Stimulated activated CD8-positive, alpha-beta memory T cell treated with anti-CD3 and anti-CD28 coated beads, Interleukin-4, amount 100 ng/mL, for 4 hours (primary cell): ENCODE measurements at places on chromosomes 1 and 21.

GRCh38 chr1:59018446-59018845, 234.6 kb upstream of the JUN start:
- no peak for DNase-seq

DNA sequence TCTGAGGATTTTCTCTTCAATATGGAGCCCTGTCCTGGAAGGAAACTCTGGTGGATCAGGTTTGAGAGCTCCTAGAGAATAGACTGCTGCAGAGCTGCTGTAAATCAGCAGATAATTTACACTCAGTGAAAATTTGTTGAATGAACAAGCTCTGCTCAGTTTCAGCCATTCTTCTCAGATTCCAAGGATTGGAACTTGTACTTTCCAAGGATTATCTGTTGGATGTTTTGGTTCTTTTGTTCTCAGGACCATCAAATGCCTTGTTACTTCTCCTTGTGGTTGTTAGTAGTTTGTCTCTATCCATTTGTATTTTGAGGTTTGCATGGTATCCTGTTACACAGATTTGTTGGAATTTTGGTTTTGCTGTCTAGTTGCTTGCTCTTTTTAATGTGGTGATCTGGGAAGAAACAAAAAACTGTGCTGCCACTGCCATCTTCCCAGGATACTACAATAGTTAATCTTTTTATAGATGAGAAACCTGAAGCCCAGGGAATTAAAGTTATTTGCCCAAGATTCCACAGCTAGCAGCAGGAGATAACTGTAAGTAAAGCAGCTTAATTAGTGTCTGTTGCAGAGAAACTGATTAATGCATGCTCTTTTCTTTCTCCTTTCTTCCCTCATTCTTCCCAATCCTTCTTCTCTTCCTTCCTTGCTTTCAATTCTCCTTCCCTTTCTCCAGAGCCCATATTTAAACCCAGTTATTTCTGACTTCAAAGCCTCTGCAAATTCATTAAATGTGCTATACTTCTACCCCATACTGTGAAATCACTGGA, 21.7 kb upstream of the KIFAP3 start:
- DNase-seq: no peak

DNA sequence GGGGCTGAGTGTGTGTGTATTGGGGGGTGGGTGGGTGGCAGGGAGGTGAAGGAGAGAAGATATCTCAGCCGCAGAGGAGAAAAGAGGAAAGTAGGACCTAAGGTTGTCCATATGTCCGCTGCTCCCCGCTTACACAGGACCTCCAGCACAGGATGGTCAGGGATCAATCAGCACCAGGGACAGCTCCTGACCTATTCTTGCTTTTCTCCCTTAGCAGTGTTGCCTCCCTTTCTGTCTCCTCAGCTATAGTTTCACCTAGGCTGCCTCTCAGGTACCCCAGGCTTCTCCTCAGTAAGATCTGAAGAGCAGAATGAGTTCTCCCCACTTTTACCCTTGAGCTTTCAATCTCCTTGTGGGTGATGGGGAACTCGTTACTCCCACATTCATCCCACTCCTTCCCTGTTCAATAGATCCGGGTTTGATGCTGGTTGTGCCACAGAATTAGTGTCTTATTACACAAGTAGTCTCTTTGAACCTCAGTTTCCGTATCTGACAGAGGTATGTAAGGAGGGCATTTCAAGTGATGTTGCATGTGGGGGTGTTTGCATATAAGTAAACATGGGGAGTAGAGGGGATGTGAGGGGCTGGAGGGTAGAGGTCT, 1.4 kb upstream of the DPH2 start:
- no peak for DNase-seq

GRCh38 chr1:205570796-205571537, 60.8 kb downstream of the ELK4 start:
- no peak for DNase-seq

DNA sequence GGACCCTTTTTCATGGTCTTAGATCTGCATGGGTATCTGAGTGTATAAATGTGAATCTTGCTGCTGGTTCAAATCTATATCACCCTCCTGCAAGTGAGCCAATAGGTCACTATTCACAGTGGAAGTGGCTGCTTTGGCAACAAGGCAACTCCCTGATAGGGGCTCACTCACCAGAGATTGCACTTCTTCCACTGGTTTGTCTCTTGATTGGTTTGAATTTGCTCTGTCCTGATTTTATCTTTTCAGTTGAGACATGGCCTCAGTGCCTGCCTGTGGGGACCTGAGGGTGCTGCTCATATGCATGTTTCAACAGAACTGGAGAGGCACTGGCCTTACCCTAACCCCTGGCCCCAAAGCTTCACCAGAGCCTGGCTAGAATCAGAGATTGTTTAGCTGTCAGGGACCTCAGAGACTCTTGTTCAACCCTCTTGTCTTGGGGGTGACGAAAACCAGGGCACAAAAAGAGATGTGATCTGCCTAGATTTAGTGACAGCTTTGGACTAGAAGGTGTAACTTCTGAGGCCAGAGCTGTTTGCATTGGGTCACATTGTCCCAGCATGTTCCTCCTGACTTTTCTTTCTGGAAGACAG, 16.9 kb downstream of the AVPR1B start:
- no peak for DNase-seq

DNA sequence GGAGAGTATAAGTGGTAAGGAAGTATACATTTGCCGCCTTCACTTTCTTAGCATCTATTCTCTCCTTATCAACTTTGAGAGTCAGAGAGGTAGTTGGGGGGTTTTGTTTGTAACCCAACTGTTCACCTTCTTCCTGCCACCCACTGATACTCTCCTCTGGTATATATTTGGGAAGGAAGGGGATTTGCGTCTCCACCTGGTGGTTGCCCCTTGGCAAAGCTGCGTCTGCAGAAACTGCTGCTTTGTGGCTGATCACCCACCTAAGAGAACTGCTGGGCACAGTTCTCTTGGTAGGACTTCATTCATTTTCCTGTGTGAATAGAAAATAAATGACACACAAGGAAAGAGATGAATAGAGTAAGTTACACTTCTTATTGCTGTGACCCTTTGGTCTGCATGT, 87.0 kb downstream of the SYT14 start:
- DNase-seq: no peak

GRCh38 chr1:218557731-218558130, 212.6 kb downstream of the TGFB2 start:
- no peak for DNase-seq

GRCh38 chr1:3564921-3565831, 46.1 kb downstream of the MEGF6 start:
- no peak for DNase-seq

DNA sequence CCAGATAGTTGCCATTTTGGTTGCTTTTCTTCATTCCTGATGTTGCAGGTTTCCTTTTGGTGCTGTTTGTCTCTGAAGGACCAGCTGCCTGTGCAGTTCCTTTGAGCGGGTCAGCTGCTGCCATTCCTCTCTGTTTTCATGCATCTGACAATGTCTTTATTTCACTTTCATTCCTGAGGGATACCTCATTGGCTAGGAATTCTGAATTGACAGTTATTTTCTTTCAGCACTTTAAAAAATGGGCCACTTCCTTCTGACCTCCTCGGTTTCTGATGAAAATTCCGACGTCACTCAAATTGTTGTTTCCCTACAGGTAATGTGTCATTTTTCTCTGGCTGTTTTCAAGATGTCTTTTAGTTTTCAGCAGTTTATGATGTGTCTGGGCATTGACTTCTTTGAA, 24.8 kb downstream of the CCSAP start:
- no peak for DNase-seq

- DNase-seq: no peak
Observed at GRCh38 chr1:226455843-226456242, 48.0 kb upstream of the PARP1 start.

GRCh38 chr1:109254621-109255096, 5.3 kb downstream of the CELSR2 start:
- no peak for DNase-seq

- DNase-seq: no peak
Observed at GRCh38 chr1:22751124-22751531, 40.5 kb downstream of the EPHB2 start.

- no peak for DNase-seq
Observed at GRCh38 chr1:164716992-164717703, 158.2 kb downstream of the PBX1 start.

- DNase-seq: no peak
Observed at GRCh38 chr1:201880928-201881571, 7.6 kb upstream of the SHISA4 start.

DNA sequence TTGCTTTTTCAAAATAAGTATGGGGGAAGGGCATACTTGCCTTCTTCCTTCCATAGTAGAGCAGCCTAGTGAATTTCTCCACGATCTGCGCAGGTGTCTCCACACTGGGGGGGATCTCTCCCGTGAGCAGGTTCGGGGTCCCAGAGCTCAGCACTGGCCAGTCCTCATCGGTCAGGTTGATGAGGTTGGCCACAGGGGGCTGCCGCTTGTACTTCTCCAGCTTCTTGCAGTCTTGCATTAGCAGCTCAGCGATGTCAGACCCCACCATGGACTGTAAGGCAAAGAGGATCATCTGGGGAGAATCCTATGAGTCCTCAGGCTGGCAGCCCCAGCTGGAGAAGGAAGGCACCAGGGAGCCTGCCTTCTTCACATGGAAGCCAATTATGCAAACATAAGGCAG, 11.8 kb downstream of the SEC16B start:
- DNase-seq: no peak

- peak; percentile 8 for DNase-seq
Observed at GRCh38 chr1:109089242-109090015, 1.1 kb upstream of the TMEM167B start.

DNA sequence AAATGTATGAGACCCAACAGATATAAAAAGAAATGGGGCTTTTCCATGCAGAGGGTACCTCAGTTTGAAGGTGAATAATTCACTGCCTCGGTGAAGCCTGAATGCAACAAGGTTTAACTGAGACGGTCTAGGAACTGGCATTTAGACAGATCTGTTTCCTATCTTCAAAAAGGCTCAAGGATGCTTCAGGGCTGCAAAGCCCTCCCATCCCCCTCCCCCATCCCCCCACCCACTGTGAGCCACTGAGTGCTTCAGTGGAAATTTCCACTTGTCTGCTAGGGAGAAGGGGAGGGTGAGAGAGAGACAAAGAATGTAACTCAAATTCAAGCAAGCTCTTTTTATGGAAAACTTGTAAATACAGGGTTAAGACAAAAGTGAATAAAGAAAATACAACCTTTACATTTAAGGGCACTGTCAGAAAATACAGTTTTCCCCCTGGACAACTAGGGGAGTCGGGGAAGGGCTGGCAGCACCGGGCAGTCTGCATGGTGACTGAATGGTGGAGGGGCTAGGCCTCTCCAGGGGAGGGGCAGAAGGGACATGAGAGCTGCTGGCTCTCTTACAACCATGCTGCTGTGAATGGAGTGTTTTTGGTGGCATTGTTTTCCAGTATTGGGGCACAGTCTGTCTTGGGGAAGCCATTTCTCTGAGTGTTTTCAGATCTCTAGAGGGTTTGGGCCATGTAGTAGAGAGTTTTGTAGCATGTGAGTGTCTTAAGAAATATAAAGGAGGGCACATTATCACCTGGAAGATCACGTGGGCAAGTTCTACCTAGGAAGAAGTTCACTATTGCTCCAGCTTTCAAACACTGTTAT, 56.7 kb downstream of the MRPS6 start:
- DNase-seq: no peak

GRCh38 chr1:114340892-114341291, 170.1 kb downstream of the TRIM33 start:
- DNase-seq: no peak

DNA sequence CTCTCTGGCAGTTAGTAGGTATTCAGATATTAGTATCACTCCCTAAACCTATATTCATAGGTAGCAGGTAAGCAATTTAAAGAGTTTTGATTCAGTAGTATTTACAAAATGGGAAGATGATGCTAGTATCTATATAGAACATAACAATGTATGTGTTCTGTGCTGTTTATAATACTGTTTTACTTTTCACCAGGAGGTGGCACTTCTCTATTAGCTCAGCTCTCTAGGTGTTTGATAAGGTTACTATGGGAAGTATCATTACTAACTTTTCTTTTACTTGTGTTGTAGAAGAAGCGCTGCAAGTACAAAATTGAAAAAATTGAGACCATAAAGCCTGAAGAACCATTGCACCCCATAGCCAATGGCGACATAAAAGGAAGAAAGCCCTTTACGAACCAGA, 49.4 kb upstream of the FASLG start:
- no peak for DNase-seq

DNA sequence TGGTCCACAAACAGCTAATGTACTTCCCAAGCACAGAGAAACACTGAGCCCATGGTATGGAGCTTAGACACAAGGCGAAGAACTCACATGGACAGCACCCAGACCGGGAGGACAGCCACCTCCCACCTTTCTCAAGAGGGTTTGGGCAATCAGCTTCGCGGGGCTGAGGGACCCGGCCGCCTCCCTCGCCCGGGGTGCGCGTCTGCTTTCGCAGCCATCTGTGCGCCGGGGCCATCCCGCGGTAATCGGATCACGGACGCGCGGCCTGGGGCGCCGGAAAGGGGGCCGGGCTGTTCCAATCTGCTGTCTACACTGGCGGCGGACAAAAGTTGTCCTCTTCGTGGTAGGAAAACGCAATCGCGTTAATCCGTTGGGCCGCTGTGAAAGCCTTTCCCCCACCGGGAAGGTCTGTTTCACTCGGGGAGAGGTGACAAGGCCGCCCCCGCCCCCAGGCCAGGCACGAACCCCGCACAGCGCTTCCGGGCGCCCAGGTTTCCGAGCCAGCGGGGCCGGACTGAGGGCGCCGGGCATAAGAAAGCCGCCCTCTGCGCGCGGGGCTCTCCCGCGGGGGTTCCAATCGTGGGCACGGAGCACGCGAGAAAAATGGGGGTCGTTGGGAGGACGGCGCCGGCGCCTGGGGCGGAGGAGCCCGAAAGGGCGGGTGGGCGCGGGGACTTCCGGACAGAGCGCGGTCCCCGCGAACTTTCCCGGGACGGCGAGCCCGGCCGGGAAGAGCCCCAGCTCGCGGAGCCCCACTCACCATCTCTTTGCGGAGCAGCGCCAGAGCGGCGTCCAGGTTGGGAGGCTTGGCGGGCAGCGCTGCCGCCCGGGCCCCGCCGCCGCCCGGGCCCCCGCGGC, 664 bp downstream of the FAM89A start:
- no peak for DNase-seq

DNA sequence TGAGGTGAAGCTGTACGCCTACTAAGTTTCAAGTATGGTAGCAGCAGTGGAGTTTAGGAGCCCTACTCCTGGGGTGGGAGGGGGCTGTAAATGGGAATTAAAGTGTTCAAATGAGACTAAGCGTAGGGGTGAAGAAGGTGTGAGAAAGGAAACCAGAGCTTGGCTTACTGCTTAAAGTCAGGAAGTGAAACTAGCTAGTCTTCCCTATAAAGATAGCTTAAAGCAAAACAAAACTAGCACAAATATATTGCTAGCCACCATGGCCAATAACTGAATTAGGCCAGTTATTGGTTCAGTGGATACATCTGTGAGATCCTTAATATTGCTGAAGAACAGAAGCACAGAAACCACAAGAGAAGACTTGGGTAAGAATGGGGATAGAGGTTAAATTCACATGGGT, 492.2 kb upstream of the PKN2 start:
- no peak for DNase-seq

DNA sequence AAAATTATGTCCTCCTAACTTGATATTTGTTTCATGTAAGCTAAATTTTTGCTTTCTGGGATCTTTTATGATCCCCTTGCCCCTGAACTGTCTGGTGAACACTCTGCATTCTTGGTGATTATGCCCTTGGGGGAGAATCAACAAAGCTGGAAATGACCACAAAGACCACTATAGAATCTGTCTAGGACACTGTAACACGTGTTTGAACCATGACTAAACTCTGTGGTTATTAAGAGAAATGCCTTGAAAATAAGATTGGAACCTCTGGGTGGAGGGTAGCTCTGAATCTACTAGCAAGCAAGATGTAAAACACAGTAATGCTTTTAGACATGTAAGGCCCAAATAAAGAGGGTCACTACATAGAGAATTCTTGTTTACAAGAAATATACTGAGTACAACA, 237.5 kb downstream of the HMCN1 start:
- no peak for DNase-seq
